Inflammatory macrophage (primary cell): ENCODE measurements at places on chromosomes 5 and 9.

DNA sequence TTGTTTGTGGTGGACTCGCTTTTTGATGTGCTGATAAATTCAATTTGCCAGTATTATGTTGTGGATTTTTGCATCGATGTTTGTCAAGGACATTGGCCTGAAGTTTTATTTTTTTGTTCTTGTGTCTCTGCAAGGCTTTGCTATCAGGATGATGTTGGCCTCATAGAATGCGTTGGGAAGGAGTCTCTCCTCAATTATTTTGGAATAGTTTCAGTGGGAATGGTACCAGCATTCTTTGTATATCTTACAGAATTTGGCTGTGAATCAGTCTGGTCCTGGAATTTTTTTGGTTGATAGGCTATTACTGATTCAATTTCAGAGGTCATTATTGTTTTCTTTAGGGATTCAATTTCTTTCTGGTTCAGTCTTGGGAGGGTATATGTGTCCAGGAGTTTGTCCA, 141.4 kb upstream of the RGS7BP start:
- DNase-seq = no peak

DNA sequence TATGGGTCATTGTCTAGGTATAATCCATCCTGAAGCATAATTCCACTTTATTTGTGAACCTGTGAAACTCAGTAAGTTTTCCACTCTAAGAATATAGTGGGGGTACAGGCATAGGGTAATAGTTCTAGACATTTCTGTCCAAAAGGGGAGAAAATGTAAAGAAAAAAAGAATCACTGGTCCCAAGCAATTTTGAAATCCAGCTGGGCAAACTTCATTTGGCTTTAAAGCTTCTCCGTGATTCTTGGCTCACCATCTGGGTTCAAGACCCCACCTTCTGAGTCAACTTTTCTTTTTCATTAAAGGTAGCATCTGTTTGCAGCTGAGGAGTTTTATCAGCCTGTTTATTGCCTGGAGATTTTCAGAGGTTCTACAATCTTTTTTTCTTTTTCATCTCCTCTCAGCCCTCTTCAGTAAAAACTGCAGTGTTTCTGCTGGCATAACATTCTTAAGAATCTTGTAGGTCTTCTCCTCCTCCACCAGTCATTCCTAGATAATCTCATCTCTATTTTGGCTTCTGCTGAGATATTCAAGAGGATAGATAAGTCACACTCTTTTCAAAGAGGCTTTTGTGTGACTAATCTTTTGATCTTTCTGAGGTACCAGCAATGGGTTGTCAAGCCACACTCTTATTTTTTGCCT, 126.1 kb upstream of the PITX1 start:
- no peak for DNase-seq

DNA sequence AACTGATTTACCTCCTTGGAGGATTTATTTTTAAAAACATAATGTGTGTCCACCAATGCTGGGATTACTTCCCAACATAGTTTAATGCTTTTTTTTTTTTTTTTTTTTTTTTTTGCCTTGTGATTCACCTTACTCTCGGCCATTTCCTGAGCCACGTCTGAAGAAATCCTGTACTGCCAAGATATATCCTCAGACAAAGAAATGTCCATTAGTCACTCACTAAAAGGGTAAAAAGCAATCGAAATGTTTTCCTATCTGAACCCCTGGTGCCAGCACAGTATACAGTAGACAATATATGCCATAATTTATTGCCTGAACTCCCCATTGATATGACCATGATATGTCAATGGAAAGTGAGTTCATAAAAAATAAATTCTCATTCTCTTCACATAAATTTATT, 344.1 kb downstream of the BNC2 start:
- no peak for DNase-seq

DNA sequence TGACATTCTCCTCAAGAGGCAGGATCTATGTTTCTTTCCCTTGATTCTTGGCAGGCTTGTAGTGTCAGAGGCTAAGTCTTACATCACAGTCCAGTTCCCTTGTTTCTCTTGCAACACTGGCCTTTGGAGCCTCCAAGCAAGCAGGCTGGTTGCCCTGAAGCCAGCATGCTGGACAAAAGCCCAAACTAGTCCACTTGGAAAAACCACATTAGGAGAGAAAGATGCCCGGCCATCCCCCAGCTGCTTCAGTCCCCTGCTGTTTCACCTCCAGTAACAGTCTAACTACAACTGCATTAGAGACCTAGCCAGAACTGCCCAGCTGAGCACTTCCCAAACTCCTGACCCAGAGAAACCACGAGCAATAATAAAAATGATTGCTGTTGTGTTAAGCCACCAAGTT, 87.6 kb downstream of the ADAMTS6 start:
- DNase-seq = peak; percentile 12

GRCh38 chr5:178984145-178985072, 10.7 kb downstream of the GRM6 start:
- DNase-seq = no peak

DNA sequence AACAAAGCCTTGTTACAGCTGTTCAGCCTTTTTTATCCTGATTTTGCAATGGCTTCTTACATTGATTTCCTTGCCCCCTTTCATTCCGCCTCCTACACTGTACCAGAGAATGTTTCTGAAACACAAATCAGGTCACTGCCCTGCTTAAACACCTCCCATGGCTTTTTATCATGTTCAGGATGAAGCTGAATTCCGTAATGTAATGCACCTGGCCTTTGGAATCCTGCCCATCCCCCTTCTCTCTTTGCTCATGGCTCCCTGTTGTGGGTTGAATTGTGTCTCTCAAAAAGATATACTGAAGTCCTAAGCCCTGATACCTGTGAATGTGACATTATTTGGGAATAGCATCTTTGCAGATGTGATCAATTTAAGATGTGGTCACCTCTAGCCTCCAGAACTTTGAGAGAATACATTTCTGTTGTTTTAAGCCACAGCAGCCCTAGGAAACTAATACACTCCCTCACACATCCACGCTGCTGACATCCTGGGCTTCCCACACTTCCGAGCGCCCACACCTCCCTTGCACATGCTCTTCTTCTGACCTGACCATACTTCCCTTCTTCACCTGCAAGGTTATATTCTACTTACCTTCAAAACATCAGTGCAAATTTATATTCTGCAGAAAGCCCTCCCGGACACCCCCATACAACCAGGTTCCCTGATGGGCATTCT, 101.2 kb downstream of the DNAH5 start:
- no peak for DNase-seq

GRCh38 chr9:128145536-128145935, 3.7 kb upstream of the LCN2 start:
- no peak for DNase-seq

- DNase-seq = no peak
These were observed 33.5 kb upstream of the FANCC start for GRCh38 chr9:95351051-95351450.

GRCh38 chr9:79565245-79565644, 6.5 kb upstream of the TLE4 start:
- no peak for DNase-seq

GRCh38 chr5:400282-401145, 42.5 kb upstream of the EXOC3 start:
- no peak for DNase-seq

DNA sequence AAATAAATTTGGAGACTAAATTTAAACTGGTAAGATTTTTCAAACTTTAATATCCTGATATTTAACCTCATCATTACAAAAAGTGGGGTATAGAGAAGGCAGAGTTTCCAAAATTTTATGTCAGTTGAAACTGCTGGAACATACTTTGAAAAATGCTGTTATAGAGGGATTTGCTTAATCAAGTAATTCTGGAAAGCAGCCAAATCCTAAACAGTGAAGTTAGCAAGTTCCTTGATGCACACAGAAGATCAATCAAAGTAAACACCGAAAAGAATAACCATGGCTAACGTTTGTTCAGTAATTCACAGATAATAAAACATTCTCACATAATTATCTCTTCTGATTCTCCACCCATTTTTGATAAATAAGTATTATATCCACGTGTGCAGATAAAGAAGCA, 8.1 kb upstream of the PRR16 start:
- DNase-seq = no peak
